ENCODE measurements at places on chromosomes 5 and 9.

- DNase-seq, result no peak
These were observed 416 bp upstream of the PAIP2 start for GRCh38 chr5:139341187-139341688.

DNA sequence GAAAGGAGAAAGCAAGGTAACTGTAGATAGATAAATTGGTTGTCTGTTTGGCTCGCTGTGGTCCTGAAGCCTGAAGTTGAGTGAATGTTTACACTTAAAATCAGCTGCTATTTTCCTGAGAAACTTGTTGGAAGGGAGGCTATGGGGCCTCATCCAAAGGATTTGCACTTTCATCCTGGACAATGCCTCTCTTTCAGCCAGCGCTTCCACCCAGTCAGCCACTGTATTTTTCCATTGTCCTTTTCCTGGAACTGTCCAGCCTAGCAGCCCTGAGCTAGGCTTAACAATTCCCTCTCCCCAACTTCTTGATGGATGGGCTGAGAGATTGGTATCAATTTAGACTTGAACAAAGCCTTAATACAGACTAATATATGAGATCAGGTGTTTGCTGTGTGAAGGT lies 429.2 kb downstream of the DMAC1 start:
- DNase-seq, result no peak

GRCh38 chr5:73230264-73231245 lies 57.6 kb downstream of the TMEM174 start:
- no peak for DNase-seq

- DNase-seq, result no peak
These were observed 16.8 kb upstream of the HK3 start for GRCh38 chr5:176915906-176916305.

DNA sequence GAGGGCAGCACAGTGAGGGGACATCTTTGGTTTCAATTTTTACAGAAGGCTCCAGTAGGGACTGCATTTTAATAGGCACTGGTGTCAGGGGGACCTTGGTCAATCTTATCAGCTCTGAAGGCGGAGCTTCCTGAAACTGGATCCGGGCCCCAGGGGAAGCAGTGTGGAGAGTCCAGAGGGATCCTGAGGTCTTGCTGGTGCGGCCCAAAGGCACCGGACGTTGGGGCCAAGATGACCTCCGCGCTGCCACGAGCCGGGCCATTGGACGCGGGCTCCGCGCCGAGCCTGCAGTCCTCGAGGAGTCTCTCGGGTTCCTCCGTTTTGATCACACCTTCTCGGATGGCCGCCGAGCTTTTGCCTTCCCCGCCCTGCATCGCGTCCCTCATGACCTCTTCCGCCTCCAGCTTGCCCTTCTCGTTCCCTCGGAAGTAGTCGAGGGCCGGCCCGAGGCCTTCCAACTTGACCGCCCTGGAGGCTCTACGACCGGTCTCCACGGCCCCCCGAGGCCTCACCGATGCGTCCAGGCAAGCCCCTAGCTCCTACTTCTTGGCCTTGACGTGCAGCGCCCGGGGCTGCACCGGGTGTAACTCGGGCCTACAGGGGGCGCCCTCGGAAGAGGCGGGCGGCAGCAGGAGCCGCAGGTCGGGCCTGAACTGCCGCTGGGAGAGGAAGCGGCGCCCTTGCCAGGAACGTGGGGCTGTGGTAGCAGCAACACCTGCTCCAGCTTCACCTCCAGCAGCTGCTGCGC lies 18.8 kb downstream of the C5orf52 start:
- no peak for DNase-seq

DNA sequence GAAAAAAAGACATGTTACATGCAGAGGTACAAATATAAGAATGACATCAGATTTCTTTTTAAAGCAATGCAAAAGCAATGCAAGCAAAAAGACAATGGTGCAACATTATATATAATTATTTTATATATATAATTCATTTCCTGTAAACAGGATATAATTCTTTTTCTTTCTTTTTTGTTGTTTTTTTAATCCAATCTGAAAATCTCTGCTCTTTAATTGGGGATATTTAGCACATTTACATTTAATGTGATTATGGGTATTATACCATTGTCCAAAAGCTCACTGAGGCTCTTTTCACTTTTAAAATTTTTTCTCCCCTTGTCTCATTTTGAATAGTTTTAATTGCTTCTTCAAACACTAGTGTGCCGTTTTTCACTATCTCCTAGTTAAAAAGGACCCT lies 148.9 kb downstream of the FGF18 start:
- no peak for DNase-seq
